NCI-H187 treated with DMSO at 0.1 percent for 48 hours (cell line): ENCODE measurements at places on chromosomes 6 and 20.

GRCh38 chr6:3125815-3126214, 7.3 kb downstream of the BPHL start:
- no peak for DNase-seq

- DNase-seq, result no peak
Observed at GRCh38 chr20:62748311-62748710, 39.7 kb downstream of the NTSR1 start.

DNA sequence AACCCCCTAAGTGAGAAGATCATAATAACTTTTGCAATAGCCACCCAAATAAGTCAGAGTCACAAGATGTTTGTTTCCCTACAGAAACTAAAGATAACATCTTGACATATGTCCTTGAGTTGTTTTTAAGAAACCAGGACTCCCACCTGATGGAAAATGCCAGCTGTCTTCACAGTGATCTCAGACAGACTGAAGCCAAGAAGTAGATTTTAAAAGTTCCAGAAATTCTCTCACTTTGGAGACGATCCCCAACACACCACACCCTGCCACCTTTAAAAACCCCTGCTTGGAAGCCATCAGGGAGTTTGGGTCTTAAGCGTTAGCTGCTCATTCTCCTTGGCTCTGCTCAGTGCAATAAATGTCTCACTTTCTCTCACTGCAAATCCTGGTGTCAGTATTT, 63.0 kb downstream of the GPR6 start:
- no peak for DNase-seq

- no peak for DNase-seq
Observed at GRCh38 chr6:128659276-128659675, 138.9 kb upstream of the PTPRK start.

GRCh38 chr20:33291830-33292355, 8.9 kb downstream of the BPIFB1 start:
- DNase-seq, result no peak

- no peak for DNase-seq
Observed at GRCh38 chr6:81896525-81897503, 144.3 kb upstream of the TENT5A start.
